ENCODE measurements at places on chromosomes 5 and 9.

DNA sequence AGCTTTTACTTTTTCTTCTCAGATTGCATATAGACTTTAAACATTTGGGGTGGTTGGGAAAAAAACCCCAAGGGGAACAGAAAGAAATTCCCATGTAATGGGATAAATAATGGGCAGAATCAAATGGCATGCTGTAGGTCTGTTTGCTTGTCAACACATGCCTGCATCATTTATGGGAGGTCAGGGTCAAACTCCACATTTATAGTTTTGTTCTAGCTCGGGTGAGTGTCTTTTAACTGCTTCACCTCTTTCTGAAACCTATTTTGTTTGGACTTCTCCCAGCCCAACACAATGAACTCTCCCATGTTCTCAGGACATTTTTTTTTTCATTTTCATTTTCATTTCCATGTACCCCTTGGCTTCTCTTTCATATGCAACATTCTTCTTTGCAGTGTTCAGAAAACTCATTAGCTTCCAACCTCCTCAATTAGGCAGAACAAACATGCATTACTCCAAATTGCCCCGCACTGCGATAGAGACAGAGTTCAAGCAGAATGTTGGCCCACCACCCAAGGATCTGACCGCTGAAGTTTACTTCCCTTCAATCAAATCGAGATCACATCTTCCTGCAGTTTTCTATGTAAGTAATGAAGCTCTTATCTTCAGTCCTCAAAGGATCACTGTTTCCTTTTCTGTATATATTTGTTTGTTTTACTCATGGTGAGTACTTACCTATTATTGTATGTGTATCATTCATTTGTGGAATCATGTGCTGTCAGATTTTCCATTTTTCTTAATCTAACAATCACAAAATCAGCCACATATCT lies 354.6 kb downstream of the ZSWIM6 start:
- DNase-seq: no peak

DNA sequence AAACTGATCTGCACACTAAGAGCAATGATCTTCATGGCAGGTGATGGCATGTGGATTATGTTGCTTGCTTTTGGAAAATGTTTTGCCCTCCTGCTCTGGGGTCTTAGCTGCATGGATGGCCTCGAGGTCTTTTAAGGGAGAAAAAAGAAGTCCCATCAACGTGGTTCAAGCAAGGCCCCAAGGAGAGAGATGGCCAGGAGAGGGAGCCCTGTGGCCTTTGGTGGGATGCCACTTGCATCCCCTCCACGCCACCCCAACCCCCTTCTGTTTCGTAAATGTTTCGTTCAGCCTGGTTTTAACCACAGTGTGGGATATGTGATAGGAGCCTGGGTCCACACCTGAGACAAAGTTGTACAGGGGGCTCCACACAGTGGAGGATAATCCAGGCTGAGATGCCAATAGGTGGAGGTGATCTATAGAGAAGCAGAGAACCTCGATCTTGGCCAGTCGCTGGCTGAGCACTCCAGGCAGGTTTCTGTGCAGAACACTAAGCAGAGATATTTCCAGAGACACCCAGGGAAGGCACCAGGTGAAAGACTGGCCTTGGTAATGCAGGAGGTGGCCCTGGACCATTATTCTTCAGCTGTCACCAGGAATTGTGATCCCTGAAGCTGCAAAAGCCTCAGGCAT lies 25.8 kb upstream of the FRRS1L start:
- peak; percentile 39 for DNase-seq

DNA sequence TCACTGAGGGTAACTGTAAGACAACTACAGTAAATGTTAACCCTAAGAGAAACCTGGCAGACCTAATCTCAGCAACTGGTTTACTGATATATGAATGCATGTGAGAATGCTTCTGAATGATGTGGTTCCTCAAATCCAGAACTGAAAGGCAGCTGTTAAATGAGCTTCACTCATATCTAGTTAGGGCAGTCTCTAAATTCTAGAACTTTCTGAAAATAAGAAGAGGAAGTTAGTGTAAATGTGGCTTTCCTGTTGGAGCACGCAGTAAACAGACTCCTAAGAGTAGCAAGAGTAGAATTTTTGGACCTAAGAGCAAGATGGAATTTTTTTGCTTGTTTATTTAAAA lies 117.9 kb upstream of the KCNN2 start:
- DNase-seq: no peak

- DNase-seq: peak; percentile 7
These were observed 194.5 kb upstream of the DAB2 start for GRCh38 chr5:39619168-39619818.

- DNase-seq: no peak
These were observed 134.9 kb downstream of the EFNA5 start for GRCh38 chr5:107535849-107536248.

- peak; percentile 83 for DNase-seq
These were observed 187.7 kb downstream of the TLE4 start for GRCh38 chr9:79759460-79759859.

DNA sequence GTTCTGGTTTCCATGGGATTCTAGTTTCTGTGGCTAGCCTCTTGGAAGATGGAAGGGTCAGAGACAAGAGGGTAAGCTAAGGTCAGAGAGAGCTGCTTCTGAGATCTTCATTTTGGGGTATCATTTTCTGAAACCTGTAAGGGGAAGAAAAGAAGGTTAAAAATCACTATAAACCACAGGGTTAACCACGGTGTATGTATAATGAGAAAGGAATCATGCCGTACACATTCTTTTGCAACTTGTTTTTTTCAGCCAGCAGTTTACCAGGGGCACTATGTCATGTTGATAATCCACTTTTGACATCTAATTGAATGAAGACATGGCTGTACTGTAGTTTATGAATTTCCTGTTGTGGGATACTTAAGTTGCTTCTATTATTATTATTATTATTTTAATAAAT lies 164.4 kb downstream of the FOCAD start:
- DNase-seq: no peak

GRCh38 chr5:21195145-21195544 lies 1207.1 kb upstream of the CDH18 start:
- peak; percentile 5 for DNase-seq

DNA sequence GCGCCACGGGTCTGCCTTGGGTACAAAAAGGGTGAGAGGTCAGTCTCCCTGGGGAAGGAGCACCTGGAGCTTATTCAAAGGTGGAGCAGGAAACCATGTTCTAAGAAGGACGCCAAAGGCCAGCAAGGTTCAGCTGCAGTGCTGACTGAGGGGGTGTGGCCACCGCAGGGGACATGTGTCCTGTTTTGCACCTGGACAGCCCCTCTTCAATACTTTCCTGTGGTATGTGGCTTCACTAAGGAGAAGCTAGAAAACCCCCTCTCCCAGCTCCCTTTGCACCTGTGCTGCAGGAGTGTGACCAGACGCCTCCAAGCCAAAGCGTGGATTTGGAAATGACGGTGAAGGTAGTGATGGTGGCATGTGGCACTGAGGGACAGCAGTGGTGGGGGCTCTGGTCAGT lies 23.6 kb downstream of the TRIM14 start:
- DNase-seq: no peak

DNA sequence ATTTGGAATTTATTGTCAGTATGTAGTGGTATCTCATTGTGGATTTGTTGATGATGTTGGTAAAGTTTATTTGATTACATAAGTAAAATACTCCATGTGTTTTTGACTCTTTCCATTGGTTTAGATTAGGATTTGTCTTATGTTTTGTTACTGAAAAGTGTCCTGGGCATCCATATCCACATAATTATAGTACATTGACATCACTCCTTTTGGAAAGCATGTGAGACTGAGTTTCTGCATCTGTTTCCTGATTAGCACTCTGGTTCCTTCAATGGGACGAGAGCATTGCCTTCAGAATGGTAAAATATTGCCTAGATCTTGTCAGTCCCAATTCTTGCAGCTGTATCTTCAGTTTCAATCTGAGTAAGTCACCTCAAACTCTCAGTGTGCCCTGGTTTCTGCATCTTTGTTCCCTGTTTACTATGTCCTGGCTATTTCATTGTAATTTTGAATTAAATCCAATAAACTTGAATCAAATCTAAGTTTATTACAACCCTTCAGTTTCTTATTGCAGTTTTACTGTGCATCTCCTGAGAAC lies 128.1 kb downstream of the FBXO38 start:
- no peak for DNase-seq

DNA sequence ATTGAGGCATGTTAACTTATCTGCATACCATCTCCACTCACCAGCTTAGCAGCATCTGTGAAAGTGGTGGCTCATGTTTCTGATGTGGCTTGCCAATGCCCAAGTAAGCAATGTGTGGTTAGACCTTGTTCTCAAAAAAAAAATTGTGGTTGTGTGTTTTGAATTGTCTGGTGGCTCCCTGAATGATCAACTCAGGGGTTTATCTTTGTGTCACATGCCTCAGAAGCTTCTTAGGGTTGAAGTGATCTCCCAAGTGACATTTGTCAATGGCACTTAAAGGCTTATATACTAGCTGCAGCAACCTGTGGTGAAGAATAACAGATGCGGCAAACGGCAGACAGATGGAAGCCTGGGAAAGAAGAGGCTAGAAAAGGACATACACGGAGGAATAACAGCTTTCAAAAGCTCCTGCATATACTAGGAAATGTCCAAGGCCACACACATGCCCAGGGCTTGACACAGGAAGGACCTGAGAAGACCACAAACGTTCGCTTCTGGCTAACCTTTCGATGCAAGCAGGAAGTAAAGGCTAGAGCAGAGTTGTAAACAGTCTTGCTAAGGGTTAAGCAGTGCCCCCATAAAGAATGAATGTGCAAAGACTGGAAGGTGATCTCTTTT lies 42.2 kb upstream of the FSD1L start:
- no peak for DNase-seq

- DNase-seq: peak; percentile 52
These were observed at the start of gene FRMD3 for GRCh38 chr9:83538172-83538889. FRMD3 (minus strand) TSS chr9:83538401; CDS start chr9:83538231, 170 bp downstream.

DNA sequence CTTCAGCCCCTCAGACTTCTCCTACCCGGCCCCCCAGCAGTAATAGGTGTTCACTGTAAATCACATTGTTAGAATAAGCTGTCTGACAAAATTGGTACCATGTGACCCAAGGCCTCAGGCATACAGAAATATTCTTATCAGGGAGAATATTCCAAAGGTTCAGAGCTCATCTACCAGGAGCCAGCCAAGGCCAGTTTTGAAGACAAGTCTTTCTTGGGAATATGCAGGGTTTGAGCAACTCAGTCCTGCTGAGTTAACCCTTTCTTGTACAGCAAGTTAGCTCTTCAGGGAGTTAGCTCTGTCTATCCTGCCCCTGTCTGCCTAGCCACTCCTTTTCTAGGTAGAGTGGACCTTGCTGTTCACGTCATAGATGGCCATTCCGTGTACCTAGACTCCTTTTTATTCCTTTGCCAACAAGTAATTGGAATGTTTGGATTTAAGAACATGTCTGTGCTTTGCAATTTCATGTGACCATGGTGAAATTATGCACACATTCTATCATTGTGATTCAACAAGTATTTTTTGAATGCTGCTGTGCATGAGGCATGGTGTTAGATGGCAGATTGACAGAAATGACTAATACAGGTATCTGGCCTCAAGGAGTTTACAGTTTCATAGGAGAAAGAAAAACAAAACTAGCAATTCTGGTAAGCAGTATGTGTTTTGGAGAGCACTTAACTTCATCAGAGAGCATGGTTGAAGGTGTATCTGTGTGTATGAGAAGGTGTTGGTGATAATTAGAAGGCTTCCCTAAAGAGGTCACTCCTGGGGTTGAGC lies 22.6 kb downstream of the TGFBR1 start:
- DNase-seq: peak; percentile 98

- DNase-seq: peak; percentile 96
These were observed at the start of gene ZNF300 for GRCh38 chr5:150904479-150905311. ZNF300 (minus strand) TSS chr5:150904980; CDS start chr5:150903155, 1,825 bp downstream.

- no peak for DNase-seq
These were observed 2.1 kb downstream of the RIC1 start for GRCh38 chr9:5631026-5631425.

- no peak for DNase-seq
These were observed 188.7 kb downstream of the FBXL17 start for GRCh38 chr5:108193021-108193795.

- no peak for DNase-seq
These were observed 1.1 kb downstream of the GSN start for GRCh38 chr9:121268851-121269641.

DNA sequence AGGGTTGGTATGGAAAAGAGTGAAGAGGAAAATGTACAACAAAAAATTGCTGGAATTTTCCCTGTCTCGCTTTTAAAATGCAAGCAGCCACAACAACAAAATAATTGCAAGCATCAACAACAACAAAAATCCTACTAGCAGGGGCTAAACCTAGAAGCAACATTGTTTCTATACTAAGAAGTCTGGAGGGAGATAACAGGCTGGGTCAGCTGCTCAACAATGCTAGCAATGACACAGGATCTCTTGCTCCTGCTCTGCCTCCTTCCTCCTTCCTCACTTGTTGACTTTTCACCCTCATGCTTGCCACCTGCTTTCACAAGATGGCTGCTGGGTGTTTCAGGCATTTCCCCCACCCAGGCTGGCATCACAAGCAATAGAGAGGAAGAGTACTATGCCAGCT lies 7.6 kb upstream of the AOPEP start:
- DNase-seq: peak; percentile 17

DNA sequence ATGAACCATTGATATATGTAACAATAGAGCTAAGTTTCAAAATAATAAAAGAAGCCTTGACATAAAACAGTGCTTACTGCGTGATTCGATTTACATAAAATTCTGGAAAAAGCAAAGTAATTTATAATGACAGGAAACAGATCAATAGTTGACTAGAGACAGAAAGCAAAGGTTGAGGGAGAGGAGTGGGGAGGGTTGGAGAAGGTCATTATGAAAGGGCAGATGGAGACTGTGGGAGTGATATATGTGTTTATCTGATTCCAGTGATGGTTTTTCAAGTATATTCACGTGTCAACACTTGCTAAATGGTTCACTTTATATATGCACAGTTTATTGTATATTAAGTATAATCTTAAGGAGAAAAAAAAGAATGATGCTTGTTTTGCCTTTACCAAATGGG lies 1885.7 kb upstream of the NUDT12 start:
- DNase-seq: no peak

DNA sequence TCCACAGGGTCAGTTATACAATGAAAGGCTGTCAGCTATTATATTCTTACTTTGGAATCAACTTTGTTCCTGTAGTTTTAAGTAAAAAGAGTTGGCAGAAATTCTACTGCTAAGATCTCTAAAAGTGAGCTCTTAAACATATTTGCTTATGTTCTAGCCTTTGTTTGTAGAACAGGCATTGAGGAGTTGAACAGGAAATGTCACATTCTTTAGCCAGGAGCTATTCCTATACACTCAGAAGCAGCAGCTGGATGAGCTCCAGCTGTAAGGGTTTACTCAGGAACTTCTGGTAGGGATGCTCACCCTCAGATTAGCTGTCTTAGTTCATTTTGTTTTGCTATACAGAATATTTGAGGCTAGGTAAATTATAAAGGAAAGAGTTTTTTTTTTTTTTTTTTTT lies 22.4 kb upstream of the SPINK14 start:
- DNase-seq: peak; percentile 97

Measured in epithelial cell of esophagus (primary cell).